Mucosa of descending colon (tissue), 3 donors: ENCODE measurements at places on chromosomes 13 and 19. TPM values are rescaled to one million over a fixed set of nuclear protein-coding genes. Genes with fewer than 3 reads are reported as not detected.
A peak's percentile ranks its signal among the peaks of the same experiment; 100 is the strongest.

GRCh38 chr19:19459707-19460251 is 54.3 kb downstream of the GATAD2A start:
- peak; percentile 44 for DNase-seq

The DCT gene
- not detected for total RNA-seq

DNA sequence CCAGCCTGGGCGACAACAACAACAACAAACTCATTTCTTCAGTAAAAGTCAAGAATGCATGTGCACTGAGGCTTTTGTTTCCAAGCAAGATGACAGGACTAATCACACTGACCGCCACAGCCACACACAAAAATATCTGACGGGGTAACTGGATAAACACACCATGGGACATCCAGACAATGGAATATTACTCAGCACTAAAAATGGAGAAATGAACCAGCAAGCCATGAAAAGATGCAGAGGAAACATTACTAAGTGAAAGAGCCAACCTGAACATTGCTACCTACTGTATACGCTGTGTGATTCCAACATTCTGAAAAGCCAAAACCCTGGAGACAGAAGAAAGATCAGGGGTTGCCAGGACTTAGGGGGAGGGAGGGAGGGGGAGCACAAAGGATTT is 36.7 kb downstream of the FAAP24 start:
- no peak for DNase-seq

DNA sequence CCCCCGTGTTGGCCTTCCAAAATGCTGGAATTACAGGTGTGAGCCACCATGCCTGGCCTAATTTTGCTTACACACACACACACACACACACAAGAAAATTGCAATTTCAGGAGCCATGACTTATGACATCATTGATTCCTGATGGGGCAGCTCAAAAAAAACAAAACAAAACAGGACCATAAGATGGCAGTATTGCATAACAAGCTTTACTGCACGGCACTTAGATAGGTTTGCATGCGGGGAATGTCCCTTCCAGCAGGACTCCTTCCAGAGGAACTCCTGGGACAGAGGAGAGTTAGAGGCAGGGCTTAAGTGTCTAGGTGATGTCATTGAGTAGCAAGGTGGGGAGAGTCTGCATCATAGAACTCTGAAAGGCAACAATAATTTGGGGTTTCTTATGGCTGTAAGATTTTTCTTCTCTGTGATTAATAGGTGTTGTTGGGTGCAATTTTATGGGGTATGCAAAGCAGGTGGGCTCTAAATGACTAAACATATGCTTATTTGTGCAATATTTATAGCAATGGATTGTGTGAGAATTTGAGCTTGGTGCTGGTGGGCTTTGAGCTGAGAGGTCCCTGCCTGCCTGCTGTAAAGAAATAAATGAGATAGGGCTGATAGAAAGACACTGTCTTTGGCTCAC is 9.0 kb upstream of the ACSBG2 start:
- peak; percentile 8 for DNase-seq

- DNase-seq, result no peak
These were observed 51.7 kb downstream of the ERCC5 start for GRCh38 chr13:102897371-102898138.

The PSG3 gene
- total RNA-seq, result not detected

- no peak for DNase-seq
These were observed 534 bp downstream of the CAB39L start for GRCh38 chr13:49443357-49443703.

GRCh38 chr13:110346661-110347067 is 39.6 kb downstream of the COL4A2 start:
- DNase-seq, result peak; percentile 90

- DNase-seq, result no peak
These were observed 11.6 kb downstream of the AKAP11 start for GRCh38 chr13:42283574-42283973.

DNA sequence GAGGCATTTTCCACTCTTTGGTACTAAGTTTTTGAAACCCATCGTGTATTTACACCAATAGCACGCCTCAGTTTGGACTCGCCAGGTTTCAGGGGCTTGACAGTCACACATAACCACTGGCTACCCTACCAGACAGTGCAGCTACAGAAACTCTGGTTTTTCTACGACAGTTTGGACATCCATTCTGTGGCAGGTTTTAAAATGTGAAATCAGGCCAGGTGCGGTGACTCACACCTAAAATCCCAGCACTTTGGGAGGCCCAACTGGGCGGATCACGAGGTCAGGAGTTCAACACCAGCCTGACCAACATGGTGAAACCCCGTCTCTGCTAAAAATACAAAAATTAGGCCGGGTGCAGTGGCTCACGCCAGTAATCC is 13.2 kb downstream of the KDELR1 start:
- DNase-seq, result no peak

DNA sequence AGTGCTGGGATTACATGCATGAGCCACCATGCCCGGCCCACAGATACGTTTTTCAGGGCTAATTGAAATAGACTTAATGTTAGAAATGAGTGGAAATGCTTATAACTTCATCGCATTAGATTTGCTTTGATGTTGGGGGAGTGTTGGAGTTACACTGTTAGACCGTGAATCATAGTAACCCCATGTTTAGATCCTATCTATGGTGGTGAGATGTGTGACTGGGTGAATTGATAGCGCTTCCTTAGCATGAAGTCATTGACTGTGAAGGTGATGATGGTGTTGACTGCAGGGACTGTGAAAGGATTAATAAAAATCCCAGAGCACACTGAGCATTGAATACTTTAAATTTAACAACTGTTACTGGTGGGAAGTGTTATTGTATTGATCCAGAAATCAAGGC is 1.7 kb downstream of the ZNF264 start:
- no peak for DNase-seq

- no peak for DNase-seq
These were observed 541.0 kb downstream of the PCDH9 start for GRCh38 chr13:66689037-66689619.

DNA sequence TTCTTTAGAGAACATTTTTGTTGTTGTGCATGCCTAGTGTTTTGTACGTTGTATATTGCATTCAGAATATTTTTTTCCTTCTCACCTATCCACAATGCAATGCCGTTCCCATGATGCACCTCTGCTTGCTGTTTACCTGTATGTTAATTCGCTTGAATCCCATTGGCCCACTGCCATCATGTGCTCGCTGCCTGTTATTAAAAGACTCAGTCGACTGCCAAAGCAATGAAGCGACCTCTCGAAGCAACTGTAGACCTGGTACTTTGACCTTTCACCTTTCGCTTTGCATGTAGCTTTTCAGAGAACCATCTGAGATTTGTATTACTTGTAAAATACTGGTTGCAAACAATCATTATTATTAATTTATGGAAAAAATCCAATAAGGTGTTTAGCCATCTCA is 77.4 kb upstream of the RAP2A start:
- no peak for DNase-seq

DNA sequence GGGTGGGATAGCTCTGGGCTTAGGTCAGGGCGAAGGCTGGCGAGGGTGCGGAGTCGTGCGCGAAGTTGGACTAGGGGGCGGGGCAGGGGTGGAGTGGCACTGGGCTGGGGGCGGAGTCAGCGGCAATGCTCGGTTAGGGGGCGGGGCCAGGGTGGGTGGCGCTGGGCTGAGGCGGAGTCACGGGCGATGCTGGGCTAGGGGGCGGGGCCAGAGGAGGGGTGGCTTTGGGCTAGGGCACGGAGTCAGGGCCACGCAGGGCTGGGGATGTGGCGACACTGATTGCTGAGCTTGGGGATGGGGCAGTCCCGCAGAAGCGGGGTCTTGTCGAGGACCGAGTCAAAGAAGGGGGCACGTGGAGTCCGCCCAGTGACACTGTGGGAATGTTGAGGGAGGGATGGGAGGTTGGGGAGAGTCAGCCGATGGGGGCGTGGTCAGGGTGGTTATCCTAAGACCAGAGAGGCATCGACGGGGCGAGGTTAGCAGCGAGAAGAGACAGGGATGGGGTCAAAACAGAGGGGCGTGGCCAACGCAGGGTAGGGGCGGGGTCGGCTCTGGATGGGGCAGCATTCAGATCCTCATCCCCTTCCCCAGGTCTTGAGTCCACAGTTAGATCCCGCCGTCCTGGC is 8.7 kb downstream of the HOMER3 start:
- DNase-seq, result peak; percentile 90

- DNase-seq, result no peak
These were observed 395.4 kb downstream of the GPC6 start for GRCh38 chr13:93621966-93622365.

- no peak for DNase-seq
These were observed 14.3 kb upstream of the SBK3 start for GRCh38 chr19:55559684-55560083.

DNA sequence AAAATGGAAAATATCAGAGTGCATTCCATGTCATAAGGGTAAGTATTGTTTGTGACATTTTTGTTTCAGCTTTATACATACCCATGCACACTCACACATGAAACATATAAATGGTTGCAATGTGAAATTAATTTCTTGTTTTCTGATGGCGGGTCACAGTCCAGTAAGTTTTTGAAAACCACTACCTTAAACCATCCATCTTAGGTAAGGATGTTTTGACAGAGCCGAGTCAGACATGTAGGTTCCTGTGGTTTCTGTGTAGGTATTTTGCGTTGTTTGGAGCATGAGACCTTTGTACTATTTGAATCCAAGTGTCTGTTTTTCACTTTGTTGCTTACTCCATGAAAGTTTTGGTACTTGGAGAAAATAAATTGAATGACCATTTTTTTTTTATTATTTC is 121.7 kb downstream of the B3GLCT start:
- no peak for DNase-seq

GRCh38 chr19:35433448-35433847 is 14.6 kb upstream of the FFAR2 start:
- DNase-seq, result no peak

The KCNN1 gene
- not detected for total RNA-seq

GRCh38 chr19:44803442-44804428 is 5.2 kb upstream of the BCAM start:
- no peak for DNase-seq

The PRSS57 gene
- not detected for total RNA-seq

DNA sequence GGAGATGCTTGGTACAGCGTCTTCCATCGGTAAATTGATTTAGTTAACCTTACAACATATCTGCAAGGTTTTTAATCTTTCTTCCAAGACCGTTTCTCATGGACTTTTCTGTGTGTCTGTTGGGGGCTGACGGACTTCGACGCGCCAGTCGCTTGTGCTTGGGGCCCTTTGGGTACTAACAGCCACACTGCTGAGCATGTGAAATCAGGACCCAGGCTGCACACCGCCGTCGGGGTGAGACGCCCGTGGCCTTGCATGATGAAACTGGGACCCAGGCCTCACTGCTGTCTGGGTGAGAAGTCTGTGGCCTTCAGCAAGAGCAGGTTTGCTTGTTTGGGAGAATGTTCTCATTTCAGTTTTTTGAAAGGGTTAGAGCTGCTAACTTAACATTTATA is 9.8 kb downstream of the ATP4B start:
- peak; percentile 40 for DNase-seq

- DNase-seq, result peak; percentile 82
These were observed 2.7 kb downstream of the PLEKHF1 start for GRCh38 chr19:29667901-29668341.

- DNase-seq, result no peak
These were observed 18.7 kb upstream of the CRYL1 start for GRCh38 chr13:20544201-20544923.

The ADPRHL1 gene
- total RNA-seq, result 7.1 TPM

DNA sequence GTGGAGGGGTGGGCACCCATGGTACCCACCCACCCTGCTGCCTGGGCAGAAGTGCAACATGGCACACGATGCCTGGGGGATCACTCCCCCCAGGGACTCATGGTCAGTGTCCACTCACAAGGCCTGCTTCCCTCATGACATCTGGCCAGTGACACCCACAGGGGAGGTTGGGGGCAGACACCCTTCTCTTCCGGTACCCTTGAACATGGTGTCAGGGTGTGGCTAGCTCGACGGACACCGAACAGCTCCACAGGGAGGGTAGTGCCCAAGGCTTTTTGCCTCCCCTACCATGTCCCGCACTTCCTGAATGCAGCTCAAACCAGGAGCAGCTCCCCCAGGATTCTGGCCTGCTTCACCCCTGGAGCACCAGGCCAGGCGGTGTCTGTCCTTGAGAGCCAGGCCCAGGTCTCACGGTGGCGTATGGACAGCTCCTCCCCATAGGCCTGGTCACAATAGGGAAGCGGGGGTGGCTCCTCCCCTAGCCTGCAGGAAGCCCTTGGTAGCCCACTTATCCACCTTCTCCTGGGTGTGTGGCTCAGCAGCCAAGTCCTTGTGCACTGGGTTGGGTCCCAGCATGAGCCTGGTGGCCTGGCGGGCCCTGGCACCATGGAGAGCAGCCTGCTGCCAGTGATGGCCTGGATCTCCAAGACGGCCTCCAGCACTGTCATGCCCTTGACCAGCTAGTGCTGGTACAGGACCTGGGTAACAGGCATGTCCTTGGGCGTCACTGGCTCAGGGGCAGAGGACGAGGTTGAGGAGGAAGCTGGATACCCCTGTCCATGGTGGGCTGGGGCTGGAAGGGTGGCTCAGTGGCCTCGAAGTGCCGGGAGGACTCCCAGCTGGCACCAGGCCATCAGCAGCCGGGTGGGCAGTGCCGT is 7.8 kb downstream of the ACP4 start:
- DNase-seq, result no peak

- peak; percentile 33 for DNase-seq
These were observed 44.3 kb downstream of the BBC3 start for GRCh38 chr19:47186446-47187334.

The RNF17 gene
- not detected for total RNA-seq

The SUGP2 gene
- 65.4 TPM for total RNA-seq

- peak; percentile 30 for DNase-seq
These were observed 1.6 kb upstream of the RGL3 start for GRCh38 chr19:11420429-11421370.

The SIGLEC10 gene
- 3.8 TPM for total RNA-seq

DNA sequence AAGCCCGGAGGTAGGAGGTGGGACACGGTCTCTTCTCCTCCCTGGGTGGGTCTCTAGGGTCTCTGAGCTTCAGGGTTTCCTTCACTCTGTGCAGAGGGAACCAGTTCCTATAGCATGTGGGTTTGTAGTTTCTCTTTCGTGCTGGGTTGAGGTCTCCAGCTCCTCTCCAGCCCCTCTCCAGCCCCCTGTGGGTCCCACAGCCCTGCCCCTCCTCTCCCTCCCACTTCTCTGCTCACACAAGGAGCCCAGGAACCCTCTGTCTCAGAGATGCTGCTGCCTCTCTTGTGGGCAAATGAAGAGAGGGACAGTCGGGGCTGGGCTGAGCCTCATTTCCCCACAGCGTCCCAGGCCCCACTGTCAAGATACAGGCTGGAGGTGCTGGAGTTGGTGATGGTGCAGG is 1.4 kb downstream of the SIGLEC7 start:
- no peak for DNase-seq

- no peak for DNase-seq
These were observed 123.8 kb downstream of the ENOX1 start for GRCh38 chr13:43662976-43663375.

- DNase-seq, result no peak
These were observed 255.4 kb downstream of the COG6 start for GRCh38 chr13:39910833-39911232.

- no peak for DNase-seq
These were observed 10.8 kb downstream of the GATAD2A start for GRCh38 chr19:19416280-19416679.

DNA sequence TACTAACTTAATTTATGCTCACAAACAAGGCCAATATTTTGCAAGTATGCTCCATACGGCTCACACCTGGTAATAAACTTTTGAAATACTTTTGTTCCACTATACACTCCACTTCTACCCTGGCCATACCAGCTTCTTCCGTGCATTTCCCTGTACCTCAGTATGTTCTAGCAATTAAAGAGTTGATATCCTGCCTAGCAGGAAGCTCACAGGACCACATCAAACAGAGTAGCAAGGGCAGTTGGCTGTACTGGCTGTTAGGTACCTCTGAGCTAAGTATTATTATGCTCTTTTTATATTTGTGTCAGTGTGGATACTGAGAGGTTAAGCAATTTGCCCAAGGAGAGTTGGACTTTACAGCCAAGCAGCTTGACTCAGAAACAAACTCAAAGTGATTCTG is 257.7 kb downstream of the SLITRK6 start:
- DNase-seq, result no peak

The SMIM44 gene
- 5.5 TPM for total RNA-seq
